ENCODE measurements at places on chromosomes 12 and 14.

GRCh38 chr12:127531542-127531941 lies 735.4 kb upstream of the TMEM132C start:
- DNase-seq, result no peak

GRCh38 chr14:105326891-105327694 lies 12.5 kb downstream of the PACS2 start:
- no peak for DNase-seq

- DNase-seq, result no peak
Measured at GRCh38 chr14:101776344-101776743, 14.8 kb downstream of the PPP2R5C start.

GRCh38 chr14:25090716-25091454 lies 40.9 kb upstream of the STXBP6 start:
- DNase-seq, result no peak

GRCh38 chr12:57838594-57839302 lies 7.8 kb downstream of the CTDSP2 start:
- DNase-seq, result no peak

DNA sequence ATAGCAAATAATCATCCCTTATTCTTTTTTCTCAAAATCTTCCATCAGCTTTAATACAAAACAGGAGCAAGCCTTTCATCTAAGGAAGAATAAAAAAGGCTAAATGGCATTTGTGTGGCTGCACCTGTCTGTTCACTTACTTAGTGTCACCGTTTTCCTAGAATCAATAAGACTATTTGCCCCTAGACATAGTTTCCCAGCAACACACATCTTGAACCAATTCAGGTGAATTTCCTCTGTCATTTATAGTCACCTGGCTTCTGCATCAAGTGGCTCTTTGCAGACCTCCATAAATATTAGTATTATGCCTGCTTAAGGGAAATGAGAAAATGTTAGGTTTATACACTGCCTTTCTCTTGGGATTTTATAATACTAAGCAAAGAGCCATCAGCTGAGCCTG lies 17.4 kb upstream of the GCH1 start:
- no peak for DNase-seq

DNA sequence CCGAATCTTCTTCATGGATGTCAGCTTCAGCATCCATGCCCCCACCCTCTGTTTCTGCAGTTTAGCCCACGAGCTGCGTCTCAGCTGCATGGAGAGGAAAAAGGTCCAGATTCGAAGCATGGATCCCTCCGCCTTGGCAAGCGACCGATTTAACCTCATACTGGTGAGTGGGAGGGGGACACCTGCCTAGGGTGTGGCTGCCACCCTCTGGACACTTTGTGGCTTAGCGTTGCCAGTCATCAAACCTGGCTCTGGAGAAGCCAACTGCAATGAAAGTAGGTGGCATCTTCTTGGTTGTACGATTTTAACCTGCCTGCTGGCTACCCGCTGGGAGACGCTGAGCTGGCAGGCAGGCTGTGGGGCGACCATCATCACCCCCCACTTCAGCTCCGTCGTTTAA lies 16.7 kb downstream of the DCAF4 start:
- no peak for DNase-seq

GRCh38 chr12:123242116-123242904 lies 9.1 kb downstream of the MTRFR start:
- DNase-seq, result no peak

DNA sequence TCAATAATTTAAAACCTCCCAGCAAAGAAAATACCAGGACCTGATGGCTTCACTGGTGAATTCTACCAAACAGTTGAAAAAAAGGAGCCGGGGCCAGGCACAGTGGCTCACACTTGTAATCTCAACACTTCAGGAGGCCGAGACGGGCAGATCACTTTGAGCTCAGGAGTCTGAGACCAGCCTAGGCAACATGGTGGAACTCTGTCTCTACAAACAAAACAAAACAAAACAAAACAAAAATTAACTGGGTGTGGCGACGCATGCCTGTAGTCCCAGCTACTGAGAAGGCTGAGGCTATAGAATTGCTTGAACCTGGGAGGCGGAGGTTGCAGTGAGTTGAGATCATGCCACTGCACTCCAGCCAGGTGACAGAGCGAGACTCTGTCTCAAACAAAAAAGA lies 13.7 kb upstream of the TROAP start:
- DNase-seq, result no peak

DNA sequence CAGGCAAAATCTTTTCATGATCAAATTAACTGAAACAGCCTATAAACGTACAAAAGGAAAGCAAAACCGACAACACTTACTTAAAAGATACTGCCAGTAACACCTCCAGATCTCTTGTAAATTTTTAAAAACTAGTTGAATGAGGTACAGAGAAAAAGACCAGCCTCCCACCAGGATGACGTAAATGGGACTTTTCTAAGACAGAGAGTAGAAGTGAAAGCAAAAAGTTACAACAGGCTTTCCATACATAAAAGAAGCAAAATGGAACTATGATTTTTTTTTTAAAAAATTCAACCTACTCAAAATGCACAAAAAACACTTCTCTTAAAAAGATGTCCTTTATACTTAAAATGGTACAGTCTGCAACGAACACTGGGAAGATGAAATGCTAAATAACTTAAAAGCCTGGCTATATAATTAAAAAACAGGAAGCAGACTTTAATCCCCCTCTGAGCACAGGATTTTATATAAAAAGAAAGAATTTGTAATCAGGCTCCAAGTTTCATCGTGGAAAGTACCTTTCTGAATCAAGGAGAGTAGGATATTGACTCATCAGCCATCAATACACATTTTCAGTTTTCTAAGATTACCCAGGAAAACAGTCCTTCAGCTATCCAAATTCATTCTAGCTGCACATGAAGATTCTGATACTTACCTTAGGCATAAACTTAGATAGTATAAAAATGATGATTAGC lies 14.2 kb upstream of the MYO1A start:
- DNase-seq, result no peak

- DNase-seq, result no peak
Measured at GRCh38 chr14:36438883-36439282, 81.1 kb downstream of the NKX2-1 start.

DNA sequence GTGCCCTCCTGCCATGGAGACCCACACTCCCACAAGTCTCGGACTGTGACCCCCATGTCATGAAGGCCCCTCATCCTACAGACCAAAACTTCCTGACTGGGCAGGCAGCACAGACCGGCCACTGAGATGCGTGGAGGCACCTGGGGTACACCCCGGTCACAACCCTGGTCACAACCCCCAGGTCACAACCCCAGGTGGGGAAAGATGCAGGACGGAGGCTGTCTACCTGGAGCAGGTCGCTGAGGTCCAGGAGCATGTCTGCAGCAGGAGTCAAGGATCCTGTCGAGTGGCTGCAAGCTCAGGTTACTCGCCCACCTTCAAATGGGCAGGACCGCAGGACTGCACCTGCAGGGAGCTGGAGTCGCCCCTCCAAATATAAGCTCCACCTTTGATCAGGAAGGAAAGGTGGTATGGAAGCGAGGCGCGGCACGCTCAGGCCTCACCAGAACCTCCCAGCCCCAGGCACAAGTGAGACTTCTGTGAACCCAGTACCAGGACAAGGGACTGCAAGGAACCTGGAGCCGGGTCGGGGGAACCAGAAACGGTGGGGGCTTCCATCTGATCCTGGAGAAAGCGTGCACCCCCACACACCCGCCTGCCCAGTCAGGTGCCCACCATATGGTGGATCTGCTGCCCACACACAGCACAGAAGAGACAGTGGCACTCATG lies 8.1 kb downstream of the BTBD6 start:
- no peak for DNase-seq

- DNase-seq, result no peak
Measured at GRCh38 chr14:58638231-58639197, 752 bp downstream of the DACT1 start.

- DNase-seq, result no peak
Measured at GRCh38 chr12:132249689-132250478, 79.5 kb downstream of the GALNT9 start.

GRCh38 chr12:68425998-68426397 lies 93.8 kb upstream of the MDM1 start:
- DNase-seq, result no peak

- no peak for DNase-seq
Measured at GRCh38 chr14:61065656-61066055, 84.6 kb downstream of the SLC38A6 start.

GRCh38 chr12:87814625-87815024 lies 214.6 kb downstream of the C12orf50 start:
- DNase-seq, result no peak

- no peak for DNase-seq
Measured at GRCh38 chr12:76186131-76186906, 101.8 kb upstream of the NAP1L1 start.

GRCh38 chr14:94449930-94450329 lies 2.7 kb downstream of the SERPINA11 start:
- no peak for DNase-seq

- no peak for DNase-seq
Measured at GRCh38 chr14:70289138-70289537, 70.3 kb downstream of the COX16 start.

- no peak for DNase-seq
Measured at GRCh38 chr14:44989497-44990440, 27.8 kb downstream of the TOGARAM1 start.

DNA sequence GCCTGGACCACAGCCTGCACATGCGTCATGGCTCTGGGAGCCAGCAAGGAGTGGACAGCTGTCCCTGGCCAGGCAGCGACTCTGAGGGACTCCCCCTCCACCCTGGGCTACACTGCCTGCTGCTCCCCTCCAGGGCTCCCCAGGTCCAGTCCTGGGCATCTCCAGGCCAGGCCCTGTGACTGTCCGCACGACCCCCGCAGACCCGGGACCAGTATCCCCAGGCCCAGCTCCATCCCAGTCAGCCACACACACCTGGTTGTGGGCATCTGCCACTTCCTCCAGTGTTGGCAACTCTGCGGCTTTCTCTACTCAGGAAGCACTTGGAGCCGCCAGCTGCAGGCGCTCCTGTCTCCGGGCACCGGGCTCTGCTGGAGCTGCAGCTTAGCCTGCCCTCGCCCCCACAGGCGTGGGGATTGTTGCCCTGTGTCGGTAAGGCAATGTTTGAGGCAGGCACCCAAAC lies 2.4 kb downstream of the ULK1 start:
- no peak for DNase-seq

DNA sequence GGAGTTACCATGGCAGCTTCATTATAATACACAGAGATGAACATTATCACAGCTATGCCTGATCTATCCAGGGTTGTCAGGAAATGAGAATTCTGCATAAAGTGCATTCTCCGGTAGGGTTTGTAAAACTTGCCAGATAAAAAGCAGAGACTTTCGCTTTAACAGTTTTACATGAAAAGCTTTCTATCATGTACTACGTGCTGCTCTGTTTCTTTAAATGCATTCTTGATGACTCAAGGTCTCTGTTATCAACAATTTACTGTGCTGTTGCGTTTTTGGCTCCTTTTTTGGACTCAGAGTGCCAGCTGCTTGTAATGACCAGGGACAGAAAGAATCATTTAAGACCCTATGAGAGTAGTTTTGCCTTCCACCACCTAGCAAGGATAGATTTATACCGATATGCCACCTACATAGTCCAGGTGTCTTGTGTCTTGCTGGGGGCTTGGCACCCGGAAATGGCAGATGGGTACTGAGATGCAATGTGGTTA lies 371.2 kb downstream of the BTG1 start:
- no peak for DNase-seq

DNA sequence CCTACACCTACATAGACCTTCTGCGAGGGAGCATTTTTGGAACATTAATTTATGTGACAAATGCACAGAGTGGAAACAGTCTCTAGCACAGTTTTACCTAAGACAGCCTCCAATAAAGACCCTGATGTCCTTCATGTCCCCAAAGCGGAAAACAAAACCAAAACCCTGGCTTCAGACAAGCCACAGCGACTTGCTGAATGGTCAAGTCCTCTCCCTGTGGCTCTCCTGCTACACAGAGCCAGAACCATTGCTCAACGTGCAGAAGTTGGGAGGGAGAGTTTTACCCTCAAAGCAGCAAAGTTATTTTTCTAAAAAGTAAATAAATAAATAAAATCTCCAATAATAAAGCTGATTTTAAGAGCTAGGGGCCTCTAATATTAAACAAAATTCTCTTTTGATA lies 135.0 kb upstream of the TMEM132C start:
- no peak for DNase-seq

DNA sequence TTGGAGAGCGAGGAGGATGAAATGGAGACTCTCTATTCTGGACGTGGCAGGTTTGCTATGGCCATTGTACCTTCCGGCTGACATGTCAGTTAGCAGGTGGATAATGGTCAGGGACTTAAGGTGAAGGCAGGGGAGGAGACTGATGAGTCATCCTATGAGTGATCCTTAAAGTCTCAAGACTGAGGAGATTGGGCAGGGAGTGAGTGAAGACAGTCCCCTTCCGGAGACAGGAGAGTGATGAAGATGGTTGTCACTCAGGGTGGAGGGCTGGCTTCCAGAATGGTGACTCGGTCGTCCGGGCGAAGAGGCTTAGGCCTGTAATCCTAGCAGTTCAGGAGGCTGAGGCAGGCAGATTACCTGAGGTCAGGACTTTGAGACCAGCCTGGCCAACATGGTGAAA lies 49.8 kb upstream of the CCDC63 start:
- DNase-seq, result no peak

- no peak for DNase-seq
Measured at GRCh38 chr12:55972042-55972441, 1.8 kb upstream of the RAB5B start.

DNA sequence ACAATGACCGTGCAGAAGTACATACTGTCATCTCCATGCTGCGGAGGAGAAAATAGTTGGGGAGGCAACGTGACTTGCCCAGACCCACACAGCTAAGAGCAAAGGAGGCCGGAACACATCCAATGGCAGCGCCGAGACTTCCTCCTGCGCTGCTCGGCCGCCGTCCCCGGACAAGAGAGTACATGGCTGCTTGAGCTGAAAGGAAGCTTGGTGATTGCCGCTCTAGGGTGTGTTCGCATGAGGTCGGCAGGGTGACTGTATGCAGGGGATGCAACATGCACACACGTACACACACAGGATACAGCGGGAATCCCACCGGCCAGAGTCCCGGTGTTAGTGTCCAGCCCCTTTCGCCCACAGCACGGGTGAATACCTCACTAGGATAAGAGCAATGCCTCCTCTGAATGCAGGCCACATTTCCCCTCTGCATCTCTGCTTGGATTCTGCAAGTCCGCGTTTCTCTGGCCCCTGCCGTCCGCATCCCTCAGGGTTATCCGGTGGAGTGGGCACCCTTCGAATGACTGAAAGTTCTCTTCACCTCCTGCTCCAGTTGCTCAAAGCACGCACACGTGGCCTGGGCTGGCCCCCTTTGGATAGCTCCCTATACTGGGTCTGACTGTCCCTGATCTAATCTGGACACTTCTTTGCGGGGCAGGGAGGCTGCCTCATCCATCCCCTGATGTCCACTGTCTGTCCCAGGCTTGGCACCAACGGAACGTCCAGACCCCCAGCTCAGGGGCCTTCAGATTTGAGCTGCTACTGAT lies 78.8 kb downstream of the GSC start:
- no peak for DNase-seq

Measured in stimulated activated CD4-positive, alpha-beta T cell treated with anti-CD3 and anti-CD28 coated beads, Interleukin-1b, Interleukin-23, amount 100 ng/mL, for 1 hour (primary cell).